ENCODE measurements at places on chromosomes 1 and 21.

DNA sequence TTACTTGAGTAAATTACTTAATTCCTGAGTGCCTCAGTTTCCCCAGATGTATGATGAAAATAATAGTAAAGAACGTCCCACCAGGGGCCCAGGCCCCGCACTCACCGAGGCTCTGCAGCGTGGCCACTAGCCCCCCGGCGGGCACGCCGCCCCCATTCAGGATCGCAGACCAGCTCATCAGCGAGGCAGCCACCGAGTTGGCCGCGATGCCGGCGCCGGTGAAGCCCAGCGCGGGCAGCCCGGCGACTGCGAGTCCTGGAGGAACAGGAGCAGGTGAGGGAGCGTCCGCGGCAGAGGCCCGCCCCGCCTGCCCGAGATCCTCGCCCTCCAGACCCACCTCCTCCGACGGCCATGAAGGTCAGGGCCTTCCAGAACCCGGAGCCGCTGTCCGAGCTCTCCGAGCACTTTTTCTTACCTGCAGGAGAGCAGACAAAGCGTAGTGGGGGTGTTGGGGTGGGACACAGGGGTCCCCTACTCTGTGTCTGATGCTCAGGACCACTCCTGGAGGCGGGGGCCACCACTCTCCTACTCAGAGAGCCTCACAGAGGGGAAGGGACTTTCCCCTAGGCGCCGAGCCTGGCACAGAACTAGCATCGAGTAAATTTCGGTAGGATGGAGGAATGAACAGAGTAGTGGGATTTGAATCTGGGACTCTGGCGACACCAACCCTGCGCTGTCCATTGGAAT is 3.7 kb downstream of the IFI6 start:
- no peak for DNase-seq

DNA sequence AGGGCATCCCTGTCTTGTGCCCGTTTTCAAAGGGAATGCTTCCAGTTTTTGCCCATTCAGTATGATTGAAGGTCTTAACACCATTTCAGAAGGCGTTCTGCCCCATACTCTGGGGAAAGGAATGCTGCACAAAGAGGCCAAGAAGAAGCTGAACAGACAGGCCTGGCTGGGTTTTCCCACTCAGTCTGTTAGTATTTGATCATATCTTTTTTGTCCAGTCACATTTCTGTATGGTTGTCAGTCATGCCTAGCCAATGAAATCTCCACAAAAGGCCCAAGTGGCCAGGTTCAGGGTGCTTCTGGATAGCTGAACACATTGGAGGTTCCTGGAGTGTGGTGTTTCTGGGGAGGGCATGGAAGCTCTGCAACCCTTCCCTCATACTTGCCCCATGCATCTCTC is 72.1 kb downstream of the NEK7 start:
- DNase-seq: no peak

- no peak for DNase-seq
These were observed 9.6 kb downstream of the UMODL1 start for GRCh38 chr21:42080788-42081083.

DNA sequence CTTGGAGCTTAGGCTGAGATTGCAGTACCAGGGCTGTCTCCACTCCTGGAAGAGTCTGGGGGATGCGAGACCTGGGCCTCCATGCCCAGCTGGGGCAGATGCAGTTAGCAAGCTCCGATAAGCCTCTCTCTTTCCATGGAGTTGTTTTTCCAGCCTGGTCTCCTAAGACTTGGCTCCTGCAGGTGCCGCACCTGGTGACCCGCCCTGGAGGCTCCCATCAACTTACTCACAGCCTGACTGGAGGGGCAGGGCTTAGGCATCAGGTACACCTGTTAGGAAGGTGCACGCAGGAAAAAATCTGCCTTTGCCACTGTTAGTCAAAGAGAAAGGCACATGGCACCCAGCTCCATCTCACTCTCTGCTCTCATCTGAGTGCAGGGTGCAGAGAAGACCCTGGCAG is 198.1 kb upstream of the TMEM51 start:
- no peak for DNase-seq

DNA sequence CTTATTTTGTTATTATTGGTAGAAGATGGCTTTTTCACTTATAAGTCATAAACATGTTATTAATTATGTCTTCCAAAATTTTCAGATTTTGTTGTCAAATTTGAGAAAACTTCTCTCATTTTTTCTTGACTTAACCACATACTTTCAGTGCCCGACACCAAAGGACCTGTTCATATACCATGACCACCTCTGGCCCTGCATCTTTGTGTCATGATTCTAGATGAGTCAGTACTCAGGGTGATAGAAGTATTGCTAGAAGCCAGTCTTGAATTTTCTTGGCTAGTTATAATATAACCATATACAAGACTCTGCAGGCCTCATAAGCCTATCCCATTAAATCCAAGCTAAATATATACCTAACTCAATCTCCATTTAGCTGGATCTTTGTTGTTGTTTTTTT is 35.4 kb upstream of the DPH5 start:
- DNase-seq: no peak

DNA sequence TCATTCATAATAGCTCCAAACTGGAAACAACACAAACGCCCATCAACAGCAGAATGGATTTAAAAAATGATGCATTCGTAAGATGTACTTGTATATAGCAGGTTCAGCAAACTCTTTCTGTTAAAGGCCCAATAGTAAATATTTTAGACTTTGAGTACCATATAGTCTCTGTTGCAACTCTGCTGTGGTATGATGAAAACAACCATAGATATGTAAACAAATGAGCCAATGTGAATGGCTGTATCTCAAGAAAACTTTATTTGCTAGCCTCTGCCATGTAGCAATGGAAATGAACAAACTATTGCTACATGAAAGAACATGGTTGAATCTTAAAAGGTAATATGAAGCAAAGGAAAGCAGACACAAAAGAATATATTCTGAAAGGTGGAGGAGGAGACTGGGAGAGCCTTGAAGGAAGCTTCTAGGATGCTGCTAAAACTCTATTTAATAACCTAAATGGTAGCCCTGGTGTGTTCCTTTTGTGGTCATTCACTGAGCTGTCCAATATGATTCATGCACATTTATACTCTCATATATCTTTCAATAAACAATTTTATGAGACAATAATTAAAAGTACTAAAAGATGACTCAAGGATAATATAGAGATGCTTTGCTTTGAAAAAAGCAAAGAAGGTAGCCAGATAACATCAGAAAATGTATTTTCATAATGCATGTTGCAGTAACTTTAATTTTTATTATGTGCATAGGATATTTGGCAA is 29.1 kb upstream of the FMO3 start:
- DNase-seq: no peak

GRCh38 chr1:119363162-119363561 is 5.4 kb upstream of the HAO2 start:
- DNase-seq: no peak

GRCh38 chr1:30612536-30613065 is 110.8 kb downstream of the MATN1 start:
- DNase-seq: no peak

DNA sequence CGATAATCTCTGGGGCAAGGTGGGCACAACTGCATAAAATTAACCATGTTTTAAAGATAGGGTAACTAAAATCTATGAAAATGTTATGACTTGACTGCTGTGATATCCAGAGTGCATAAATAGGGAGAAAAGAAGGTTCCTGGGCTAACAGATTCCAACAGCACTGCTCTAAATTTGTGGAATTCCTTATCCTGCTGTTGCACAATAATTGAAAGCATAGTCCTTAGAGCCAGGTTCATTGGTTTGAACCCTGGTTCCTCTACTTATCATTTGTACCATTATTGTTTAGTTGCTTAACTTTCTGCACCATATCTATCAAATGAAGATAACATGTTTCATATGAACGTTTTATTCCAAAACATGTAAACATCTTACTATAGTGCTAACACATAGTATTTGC is 219.0 kb downstream of the NUF2 start:
- DNase-seq: no peak

DNA sequence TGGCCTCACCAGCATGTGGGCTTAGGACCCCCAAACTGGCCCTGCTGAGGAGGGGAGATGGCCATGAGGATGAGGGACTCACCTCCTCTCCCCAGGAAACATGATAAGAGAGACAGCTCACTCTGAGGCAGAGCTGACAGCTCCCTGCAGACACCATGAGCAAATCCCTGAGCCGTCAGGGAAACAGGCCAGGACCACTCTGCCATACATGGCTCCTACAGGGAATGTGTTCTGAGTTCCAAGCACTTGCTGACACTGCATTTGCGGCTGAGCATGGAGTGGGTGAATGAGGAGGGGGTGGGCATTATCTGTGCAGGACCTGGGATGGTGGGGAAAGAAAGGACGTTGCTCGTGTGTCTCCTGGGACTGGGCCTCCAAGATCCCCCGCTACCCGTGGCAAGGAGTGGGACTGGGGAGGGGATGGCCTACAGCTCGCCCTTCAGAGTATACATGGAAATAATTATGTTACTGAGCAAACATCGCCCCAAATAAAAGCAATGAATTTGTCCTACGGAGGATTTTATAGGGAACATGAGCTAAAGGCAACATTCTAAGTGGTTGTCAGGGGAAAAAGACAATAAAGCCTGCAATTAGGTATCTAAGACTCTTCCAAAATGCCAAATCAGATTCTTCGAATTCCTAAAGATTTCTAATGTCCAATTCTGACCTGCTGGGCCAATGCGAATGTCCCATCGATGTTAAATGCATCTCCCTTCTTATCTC is 355.9 kb upstream of the AJAP1 start:
- no peak for DNase-seq

DNA sequence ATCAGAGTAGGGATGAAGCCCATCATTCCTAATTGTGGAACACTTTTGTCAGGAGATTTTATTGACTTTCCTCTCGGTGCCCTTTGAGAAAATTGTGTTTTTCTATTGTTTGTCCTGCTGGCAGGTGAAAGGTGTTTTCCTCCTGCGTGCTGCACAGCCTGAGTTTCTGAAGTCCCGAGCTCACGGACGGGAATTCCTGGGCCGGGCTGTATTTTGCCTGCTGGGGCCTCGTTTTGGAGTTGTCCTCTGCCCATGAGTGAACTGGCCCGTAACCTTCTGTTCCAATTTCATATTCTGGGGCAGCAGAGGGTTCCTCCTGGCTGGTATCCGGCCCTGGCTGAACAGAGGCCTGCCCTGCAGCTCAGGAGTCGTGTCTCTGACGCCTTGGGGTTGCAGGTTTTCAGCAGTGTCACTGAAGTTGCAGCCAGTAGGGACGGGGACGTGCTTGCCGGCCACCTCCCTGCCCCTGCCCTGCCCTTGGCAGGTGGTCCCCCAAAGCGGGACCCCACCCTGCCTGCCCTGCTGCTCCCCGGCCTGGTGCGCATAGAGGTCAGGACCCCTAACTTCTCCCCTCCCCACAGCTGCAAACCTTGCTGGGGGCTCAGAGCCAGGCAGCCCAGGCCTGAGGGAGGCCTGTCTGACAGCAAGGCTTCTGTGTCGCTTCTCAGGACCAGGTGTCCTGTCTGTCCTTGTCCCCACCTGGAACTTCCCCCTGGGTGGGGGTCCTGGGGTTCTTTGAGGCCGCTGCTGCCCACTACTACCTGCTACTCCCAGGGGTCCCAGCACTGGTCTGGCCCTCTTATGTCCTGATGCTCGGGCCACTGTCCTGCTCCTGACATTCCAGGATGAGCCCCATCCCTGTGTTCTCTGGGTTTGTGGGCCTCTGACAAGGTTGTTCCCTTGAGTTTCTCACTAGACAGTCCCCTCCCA is 49.0 kb downstream of the SLX9 start:
- DNase-seq: no peak

DNA sequence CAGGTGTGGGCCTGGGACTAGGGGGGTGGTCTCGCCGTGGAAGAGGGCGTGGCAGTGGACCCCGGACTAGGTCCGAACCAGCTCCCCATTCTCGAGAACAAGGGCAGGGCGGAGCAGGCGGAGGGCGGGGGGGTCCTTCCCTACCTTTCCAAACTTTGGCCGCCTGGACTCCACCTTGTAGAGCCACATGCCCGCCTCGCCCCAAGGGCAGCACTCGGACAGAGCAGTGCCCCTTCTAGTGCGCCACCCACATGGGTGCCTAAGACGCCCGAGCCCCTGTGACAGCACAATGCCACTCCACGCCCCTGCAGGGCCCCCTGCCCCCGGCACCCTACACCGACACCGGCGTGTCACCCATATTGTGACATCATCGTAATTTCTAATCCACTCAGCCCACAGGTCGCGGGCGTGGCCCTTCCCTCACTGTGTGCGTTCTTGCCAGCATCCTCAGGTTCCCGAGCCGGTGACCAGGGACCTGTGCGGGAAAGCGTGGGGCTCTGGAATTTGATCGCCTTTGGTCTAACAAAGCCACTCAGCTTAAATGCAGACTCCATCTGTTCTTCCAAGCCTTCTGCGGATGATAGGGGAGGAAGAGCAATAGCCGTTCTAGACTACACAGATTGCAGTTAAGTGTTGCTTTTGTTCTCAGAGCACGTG is 553 bp upstream of the STMN1 start:
- DNase-seq: no peak

DNA sequence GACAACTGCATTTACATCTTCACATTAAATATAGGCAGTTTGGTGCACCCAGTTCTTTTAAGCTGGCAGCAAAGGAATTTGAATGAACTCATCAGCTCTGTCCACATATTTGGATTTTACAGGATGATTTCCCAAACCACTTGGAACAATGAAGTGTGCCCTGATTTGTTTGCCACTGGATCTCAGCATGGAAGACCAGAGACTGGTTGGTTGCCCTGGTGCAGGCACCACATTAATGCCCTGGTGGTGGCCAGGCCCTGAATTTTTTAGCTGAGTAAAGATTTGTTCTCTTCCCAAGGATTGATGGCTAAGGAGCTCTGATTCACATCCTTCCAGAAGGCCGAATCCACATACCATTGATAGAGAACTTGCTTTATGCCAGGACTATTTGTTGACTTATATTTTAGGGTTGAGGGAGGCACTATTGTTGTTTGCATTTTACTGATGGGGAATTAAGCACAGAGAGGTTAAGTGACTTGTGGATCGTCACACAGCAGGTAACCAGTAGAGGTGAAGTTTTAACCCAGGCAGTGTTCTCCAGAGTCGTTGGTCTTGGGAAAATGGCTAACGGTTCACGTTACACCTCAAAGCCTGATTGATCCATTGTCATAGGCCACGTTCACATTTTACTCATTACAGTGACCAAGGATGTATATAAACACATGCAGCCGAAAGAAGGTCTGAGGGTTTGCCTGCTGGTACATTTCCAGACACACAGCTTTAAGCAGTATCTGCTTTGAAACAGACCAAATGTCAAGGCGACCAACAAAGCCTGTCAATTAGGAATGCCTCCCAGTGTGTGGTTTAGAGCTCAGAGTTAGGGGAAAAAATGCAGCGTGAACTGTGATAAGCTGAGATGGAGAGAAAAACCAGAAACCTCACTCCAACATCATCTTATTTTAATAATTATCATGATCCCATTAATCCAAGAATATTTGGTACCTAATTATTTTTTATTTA is 50.7 kb downstream of the KAZN start:
- no peak for DNase-seq

- peak; percentile 5 for DNase-seq
These were observed 105.0 kb downstream of the GPATCH2 start for GRCh38 chr1:217525773-217526490.
